ENCODE measurements at places on chromosomes 11 and 22. TPM values are rescaled to one million over a fixed set of nuclear protein-coding genes. Genes with fewer than 3 reads are reported as not detected.

DNA sequence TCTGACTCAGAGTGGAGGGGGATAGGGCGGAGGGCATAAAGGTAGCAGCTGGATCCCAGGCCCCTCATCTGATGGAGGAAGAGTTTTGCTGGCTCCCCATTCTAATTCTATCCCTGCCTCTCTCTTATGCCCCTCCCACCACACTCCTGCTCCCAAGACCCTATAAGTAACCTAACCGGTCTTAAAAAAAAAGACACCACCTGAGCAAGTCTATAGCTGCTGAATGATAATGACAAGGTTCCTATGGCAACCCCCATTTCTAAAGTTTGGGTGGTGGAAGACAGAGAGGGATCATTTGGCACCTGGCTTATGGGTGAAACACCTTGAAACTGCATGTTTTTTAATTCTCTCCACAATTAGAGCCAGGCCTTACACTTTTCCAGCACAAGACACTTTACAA lies 69.6 kb downstream of the LARGE1 start:
- peaks cover 10% of the 10 kb centered on the region for H3K4me1 ChIP-seq
- H3K4me3 ChIP-seq = no peak overlapping the region
- H3K27ac ChIP-seq = peak overlapping the region; percentile 86
- no peaks in the 10 kb centered on the region for H3K36me3 ChIP-seq

- peak overlapping the region; percentile 100 for H3K27ac ChIP-seq
- no peaks in the 10 kb centered on the region for H3K27me3 ChIP-seq
- H3K4me1 ChIP-seq = peaks cover 26% of the 10 kb centered on the region
- no peaks in the 10 kb centered on the region for H3K36me3 ChIP-seq
- H3K4me3 ChIP-seq = no peak overlapping the region
These were observed 3.2 kb downstream of the PRDM10 start for GRCh38 chr11:129999407-129999806.

GRCh38 chr11:76698321-76699043 lies 27.9 kb upstream of the LRRC32 start:
- no peak overlapping the region for H3K27ac ChIP-seq
- H3K27me3 ChIP-seq = no peaks in the 10 kb centered on the region
- H3K36me3 ChIP-seq = no peaks in the 10 kb centered on the region

- H3K27ac ChIP-seq = no peak overlapping the region
- no peaks in the 10 kb centered on the region for H3K36me3 ChIP-seq
- peaks cover 4% of the 10 kb centered on the region for H3K4me1 ChIP-seq
These were observed 20.6 kb upstream of the PLEKHB1 start for GRCh38 chr11:73625696-73626318.

- no peaks in the 10 kb centered on the region for H3K36me3 ChIP-seq
- no peaks in the 10 kb centered on the region for H3K27me3 ChIP-seq
- peaks cover 16% of the 10 kb centered on the region for H3K4me1 ChIP-seq
These were observed 20.1 kb downstream of the SUN2 start for GRCh38 chr22:38735465-38736256.

DNA sequence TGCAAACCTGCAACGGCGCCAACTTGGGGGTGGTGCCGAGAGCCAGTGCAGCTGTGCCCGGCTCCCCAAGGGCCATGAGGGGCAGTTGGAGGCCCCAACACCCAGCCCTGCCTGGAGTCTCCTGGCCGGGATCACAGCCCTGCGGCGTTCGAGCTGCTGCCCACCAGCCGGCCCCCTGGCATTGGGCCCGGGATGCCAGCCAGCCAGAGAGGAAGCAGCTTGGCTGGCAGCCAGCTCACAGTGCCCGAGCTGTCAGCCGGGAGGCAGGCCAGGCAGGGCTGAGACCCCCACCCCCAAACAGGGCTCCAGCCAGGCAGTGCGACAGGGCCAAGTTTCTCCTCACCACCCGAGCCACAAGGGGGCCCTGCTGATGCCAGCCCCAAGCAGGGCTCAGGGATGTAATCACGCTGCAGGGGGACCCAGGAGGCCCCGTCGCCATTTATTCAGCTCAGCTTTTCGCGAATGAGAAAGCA lies 26.0 kb upstream of the TCF20 start:
- no peak overlapping the region for H3K27ac ChIP-seq
- H3K36me3 ChIP-seq = no peaks in the 10 kb centered on the region
- H3K4me1 ChIP-seq = peaks cover 20% of the 10 kb centered on the region
- no peak overlapping the region for H3K4me3 ChIP-seq
- peak; percentile 50 for DNase-seq
- H3K27me3 ChIP-seq = no peaks in the 10 kb centered on the region

DNA sequence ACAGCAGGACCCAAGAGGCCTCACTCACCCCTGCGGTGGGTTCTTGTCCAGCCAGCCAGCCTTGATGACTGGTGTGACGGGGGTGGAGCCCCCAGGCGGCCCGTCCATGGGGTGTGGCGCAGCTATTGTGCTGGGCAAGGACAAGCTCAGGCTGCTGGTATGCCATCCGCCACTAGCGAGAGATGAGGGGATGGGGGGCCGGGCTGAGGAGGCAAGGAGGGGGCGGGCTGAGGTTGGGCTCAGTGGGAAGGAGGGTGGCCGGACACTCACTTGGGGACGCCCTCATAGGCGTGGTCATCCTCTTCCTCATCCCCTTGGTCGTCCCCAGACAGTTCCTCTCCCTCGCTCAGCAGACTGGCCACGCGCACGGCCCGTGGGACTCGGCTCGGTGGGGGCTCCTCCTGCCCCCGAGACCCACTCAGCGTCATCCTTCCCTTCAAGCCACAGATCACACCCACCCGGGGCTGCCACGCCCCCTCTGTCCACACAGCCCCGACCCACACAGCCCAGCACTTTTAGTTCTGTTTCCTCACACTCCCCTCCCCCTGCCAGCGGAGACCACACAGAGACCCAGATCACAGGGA lies 38.0 kb upstream of the PDE2A start:
- no peak overlapping the region for H3K27ac ChIP-seq
- no peaks in the 10 kb centered on the region for H3K27me3 ChIP-seq
- peaks cover 7% of the 10 kb centered on the region for H3K4me1 ChIP-seq
- DNase-seq = peak; percentile 50
- H3K4me3 ChIP-seq = no peak overlapping the region
- peaks cover 27% of the 10 kb centered on the region for H3K36me3 ChIP-seq

- no peak overlapping the region for H3K27ac ChIP-seq
- no peaks in the 10 kb centered on the region for H3K27me3 ChIP-seq
- no peak overlapping the region for H3K4me3 ChIP-seq
- peaks cover 6% of the 10 kb centered on the region for H3K4me1 ChIP-seq
- no peaks in the 10 kb centered on the region for H3K36me3 ChIP-seq
These were observed 40.7 kb upstream of the DKK3 start for GRCh38 chr11:12048936-12049790.

DNA sequence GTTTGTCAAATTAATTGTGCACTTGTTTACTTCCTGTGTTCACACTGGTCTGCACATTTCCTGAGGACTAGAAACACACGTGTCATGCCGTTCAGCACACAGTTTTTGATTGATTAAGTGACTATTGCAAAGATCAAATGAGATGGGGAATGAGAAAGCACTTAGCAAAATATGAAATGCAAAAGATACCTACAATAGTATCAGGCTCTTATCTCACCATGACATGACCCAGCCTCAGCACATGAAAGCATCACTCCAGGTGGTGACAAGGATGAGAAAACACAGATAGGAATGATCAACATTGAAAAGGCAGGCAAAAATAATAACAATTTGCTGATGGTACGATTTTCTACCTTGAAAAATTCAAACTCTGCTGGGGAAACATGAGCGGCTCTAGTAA lies 42.1 kb upstream of the TP53I11 start:
- H3K4me1 ChIP-seq = no peaks in the 10 kb centered on the region
- no peaks in the 10 kb centered on the region for H3K36me3 ChIP-seq
- H3K27ac ChIP-seq = no peak overlapping the region
- no peak for DNase-seq
- no peak overlapping the region for H3K4me3 ChIP-seq

- H3K4me3 ChIP-seq = no peak overlapping the region
- no peaks in the 10 kb centered on the region for H3K27me3 ChIP-seq
- peaks cover 14% of the 10 kb centered on the region for H3K4me1 ChIP-seq
- no peaks in the 10 kb centered on the region for H3K36me3 ChIP-seq
- DNase-seq = no peak
These were observed 24.4 kb upstream of the CD5 start for GRCh38 chr11:61077936-61078335.

DNA sequence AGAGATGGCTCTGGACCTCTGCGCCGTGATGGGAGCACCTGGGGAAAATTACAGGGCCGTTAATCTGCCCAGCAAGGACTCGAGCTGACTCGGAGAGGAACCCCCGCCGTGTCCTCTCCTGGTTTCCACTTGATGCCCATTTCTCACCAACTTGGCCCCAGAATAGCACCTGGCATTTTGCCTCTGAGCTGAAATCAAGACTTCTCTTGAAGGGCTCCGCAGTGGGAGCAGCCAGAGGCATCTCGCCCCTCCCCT lies 19.0 kb upstream of the CABP7 start:
- no peak for DNase-seq
- peak overlapping the region; percentile 46 for H3K27ac ChIP-seq
- H3K27me3 ChIP-seq = peaks cover 14% of the 10 kb centered on the region

DNA sequence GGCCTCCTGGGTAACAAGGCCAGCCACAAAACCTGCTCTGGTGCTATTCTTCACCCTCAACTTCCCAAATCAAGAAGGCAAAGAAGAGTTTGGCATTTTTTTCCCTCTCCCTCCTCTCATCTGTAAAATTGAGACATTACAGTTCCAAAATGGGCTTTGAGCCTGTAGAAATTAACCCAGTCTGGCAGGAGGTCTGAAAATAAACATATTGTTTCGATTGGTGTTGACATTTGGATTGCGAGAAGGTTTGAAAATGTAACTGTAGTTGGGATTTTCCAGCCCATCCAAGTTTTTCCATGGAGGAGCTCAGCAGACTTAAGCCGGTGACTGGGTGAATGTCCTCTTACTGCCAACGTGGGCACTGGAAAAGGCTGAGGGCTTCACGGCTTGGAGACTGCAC lies 35.0 kb upstream of the ALX4 start:
- no peak for DNase-seq
- H3K36me3 ChIP-seq = no peaks in the 10 kb centered on the region
- H3K27me3 ChIP-seq = peaks cover 7% of the 10 kb centered on the region
- no peaks in the 10 kb centered on the region for H3K4me1 ChIP-seq
- H3K4me3 ChIP-seq = no peak overlapping the region

DNA sequence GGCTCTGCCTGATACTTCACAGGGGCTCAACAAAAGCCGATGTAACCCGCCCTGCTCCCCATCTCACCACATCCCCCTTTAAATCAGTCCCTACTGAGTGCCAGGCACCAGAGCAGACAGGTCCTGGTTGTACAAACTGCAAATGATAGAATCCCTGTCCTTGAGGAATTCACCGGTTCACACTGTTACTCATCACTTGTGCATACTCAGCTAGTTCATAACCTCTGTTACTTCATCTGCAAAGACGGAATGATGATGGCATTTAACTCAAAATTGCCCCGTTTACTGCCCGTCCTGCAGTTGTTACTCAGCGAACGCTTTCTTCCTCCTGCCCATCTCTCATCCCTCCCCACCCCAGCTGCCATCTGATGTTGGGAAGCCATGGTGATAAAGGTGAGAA lies 384.7 kb downstream of the OPCML start:
- no peak overlapping the region for H3K4me3 ChIP-seq
- DNase-seq = no peak
- H3K36me3 ChIP-seq = no peaks in the 10 kb centered on the region
- H3K27me3 ChIP-seq = peaks cover 3% of the 10 kb centered on the region
- no peak overlapping the region for H3K27ac ChIP-seq

Gene STARD10
- 154 TPM for total RNA-seq

Gene MCAM
- 119 TPM for total RNA-seq

All from transverse colon (tissue), 4 donors.